ENCODE measurements at places on chromosomes 3 and 15. TPM values are rescaled to one million over a fixed set of nuclear protein-coding genes. Genes with fewer than 3 reads are reported as not detected.

DNA sequence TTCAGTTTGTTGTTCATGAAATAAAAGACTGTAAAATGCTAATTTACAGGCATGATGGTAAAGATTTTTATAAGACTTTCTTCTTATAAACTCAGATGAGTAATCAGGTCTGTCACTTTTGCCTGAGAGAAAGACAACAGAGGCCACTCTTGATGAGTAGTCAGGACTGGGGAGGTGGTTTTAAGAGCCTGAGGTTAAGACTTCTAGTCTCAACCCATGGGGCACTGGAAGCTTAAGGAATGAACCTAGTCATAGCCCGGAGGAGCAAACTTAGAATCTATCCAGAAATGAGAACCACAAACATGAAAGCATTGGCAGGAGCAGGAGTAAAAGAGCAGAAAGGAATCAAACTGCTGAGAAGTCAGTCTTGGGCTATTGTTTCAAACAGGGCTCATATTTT is 846.3 kb upstream of the ARPP21 start:
- H3K27me3 ChIP-seq, result no peaks in the 10 kb centered on the region
- no peak overlapping the region for H3K27ac ChIP-seq
- no peaks in the 10 kb centered on the region for H3K36me3 ChIP-seq
- no peak for DNase-seq
- no peaks in the 10 kb centered on the region for H3K4me1 ChIP-seq

DNA sequence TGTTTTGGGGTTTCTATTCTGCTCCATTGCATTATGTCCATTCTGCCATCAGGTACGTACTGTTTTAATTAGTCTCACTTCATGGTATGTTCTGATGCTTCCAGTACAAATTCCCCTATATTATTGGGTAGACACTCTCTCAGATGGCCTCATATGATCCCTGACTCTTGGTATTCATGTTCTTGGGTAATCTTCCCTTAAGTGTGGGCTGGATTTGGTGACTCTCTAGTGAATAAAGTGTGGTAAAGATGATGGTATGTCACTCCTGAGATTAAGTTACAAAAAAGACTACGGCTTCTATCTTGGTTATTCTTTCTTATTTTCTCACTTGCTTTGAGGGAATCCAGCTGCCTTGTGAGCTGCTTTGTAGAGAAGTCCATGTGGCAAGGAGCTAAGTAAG is 89.6 kb upstream of the TBC1D5 start:
- H3K27me3 ChIP-seq, result no peaks in the 10 kb centered on the region
- H3K4me3 ChIP-seq, result no peak overlapping the region
- H3K27ac ChIP-seq, result no peak overlapping the region
- no peak for DNase-seq

Gene ETV5
- 5.0 TPM for total RNA-seq

DNA sequence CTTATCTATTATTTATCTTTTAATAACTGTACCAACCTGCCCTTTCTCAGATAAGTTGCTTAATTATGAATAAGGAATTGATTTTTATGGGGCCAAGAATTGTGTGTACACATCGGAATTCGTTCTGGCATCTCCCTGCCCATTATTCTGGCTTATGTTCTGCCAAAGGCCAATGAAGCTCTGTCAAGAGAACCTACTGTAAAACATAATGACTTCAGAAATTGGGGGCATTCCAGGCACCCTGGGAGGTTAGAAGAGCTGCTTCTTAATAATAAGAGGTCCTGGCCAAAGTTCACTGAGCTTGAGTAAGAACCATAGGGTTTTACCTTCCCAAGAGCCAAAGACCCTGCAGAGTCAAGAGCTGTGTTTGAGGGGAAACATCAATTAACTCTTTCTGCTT is 261.7 kb downstream of the SLC9A9 start:
- no peak overlapping the region for H3K4me3 ChIP-seq
- H3K27ac ChIP-seq, result no peak overlapping the region
- no peaks in the 10 kb centered on the region for H3K27me3 ChIP-seq
- no peak for DNase-seq
- no peaks in the 10 kb centered on the region for H3K4me1 ChIP-seq

DNA sequence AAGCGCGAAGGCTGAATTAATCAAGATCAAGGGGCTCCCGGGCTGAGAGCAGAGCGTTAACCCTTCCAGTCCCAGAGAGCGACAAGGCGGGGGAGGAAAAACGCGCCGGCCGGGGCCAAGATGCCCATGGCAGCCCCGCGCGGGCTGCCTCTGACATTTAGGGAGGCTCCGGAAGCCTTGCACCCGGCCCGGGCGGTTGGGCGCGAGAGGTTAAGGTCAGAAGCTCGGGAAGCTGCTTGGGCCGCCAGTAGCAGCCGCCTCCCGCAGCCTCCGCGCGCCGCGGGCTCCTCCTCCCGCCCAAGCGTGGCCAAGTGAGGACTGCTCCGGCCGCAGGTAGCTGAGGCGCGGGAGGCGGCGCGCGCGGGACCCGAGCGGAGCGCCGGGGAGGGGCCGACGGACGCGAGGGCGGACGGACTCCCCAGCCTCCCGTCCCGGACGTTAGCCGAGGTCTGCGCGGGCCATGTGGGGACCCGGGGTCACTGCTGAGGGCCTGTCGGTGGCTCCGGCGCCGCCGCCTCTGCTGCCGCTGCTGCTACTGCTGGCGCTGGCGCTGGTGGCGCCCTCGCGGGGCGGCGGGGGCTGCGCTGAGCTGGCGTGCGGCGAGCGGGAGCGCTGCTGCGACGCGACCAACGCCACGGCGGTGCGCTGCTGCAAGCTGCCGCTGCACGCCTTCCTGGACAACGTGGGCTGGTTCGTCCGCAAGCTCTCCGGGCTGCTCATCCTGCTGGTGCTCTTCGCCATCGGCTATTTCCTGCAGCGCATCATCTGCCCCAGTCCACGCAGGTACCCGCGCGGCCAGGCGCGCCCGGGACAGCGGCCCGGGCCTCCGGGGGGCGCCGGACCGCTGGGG is at the start of gene C3orf80:
Gene C3orf80 (plus strand): TSS at position 247 of the 850 bp plus-strand sequence. CDS start 214 bp downstream, at position 461.
- peak within 1 kb of the TSS; percentile 77 for H3K4me3 ChIP-seq
- peaks cover 55% of the 10 kb centered on the region for H3K27me3 ChIP-seq
- DNase-seq, result peak; percentile 36
- no peak within 1 kb of the TSS for H3K27ac ChIP-seq
- H3K4me1 ChIP-seq, result peaks cover 25% of the 10 kb centered on the region

DNA sequence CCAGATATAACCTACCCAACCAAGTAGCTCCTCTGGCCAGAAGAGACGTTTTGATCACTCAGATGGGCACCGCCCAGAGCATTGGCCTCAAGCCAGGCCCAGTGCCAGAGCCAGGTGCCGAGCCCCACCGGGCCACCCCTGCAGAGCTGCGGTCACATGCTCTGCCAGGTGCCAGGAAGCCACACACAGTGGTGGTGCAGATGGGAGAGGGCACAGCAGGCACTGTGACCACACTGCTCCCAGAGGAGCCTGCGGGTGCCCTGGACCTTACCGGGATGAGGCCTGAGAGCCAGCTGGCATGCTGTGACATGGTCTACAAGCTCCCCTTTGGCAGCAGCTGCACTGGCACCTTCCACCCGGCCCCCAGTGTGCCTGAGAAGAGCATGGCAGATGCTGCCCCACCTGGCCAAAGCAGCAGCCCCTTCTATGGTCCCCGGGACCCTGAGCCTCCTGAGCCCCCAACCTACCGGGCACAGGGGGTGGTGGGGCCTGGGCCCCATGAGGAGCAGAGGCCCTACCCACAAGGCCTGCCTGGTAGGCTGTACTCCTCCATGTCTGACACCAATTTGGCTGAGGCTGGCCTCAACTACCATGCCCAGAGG is 19.1 kb upstream of the APEH start:
- H3K4me1 ChIP-seq, result no peaks in the 10 kb centered on the region
- no peak for DNase-seq
